Activated CD4-positive, CD25-positive, alpha-beta regulatory T cell treated with anti-CD3 and anti-CD28 coated beads, Interleukin-2, amount 50 U/mL, for 16 hours (primary cell): ENCODE measurements at places on chromosomes 11 and 22.

- DNase-seq = no peak
Measured at GRCh38 chr22:32968746-32969145, 89.4 kb downstream of the SYN3 start.

DNA sequence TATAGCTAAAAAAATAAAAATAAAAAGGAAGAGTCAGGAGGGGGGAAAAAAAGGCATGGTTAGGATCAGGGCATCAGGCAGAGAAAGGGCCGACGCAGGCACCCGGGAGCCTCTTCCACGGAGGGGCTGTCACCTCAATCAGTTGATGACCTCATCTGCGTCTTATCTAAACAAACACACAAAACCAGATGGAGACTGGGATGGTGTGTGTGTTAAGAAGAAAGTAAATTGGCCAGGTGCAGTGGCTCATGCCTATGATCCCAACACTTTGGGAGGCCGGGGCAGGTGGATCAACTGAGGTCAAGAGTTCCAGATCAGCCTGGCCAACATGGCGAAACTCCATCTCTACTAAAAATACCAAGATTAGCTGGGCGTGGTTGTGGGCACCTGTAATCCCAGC, 63.6 kb downstream of the DHCR7 start:
- DNase-seq = no peak

DNA sequence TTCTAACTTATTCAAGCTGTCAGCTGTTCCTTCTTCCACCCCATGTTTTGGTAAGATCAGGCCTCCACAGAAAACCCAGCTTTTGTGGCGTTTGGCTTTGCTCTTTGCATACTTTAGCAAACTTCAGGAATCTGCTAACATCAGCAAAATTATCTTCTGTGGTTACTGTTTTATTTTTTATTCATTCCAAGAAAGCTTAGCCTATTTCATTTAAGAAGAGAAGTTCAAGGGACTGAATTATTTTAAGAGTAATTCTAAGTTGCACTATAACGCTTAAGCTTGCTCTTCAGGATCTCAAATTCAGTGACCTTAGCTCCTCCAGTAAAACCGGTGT, 1.1 kb downstream of the JHY start:
- no peak for DNase-seq

- DNase-seq = no peak
Measured at GRCh38 chr11:117441146-117441975, 113.7 kb downstream of the CEP164 start.

GRCh38 chr11:111466615-111467014, 45.6 kb downstream of the BTG4 start:
- DNase-seq = no peak

- DNase-seq = no peak
Measured at GRCh38 chr11:34432822-34433221, 5.9 kb upstream of the CAT start.

GRCh38 chr11:128929468-128929867, 13.2 kb downstream of the TP53AIP1 start:
- no peak for DNase-seq

- no peak for DNase-seq
Measured at GRCh38 chr22:26287382-26288225, 118.3 kb downstream of the SEZ6L start.

DNA sequence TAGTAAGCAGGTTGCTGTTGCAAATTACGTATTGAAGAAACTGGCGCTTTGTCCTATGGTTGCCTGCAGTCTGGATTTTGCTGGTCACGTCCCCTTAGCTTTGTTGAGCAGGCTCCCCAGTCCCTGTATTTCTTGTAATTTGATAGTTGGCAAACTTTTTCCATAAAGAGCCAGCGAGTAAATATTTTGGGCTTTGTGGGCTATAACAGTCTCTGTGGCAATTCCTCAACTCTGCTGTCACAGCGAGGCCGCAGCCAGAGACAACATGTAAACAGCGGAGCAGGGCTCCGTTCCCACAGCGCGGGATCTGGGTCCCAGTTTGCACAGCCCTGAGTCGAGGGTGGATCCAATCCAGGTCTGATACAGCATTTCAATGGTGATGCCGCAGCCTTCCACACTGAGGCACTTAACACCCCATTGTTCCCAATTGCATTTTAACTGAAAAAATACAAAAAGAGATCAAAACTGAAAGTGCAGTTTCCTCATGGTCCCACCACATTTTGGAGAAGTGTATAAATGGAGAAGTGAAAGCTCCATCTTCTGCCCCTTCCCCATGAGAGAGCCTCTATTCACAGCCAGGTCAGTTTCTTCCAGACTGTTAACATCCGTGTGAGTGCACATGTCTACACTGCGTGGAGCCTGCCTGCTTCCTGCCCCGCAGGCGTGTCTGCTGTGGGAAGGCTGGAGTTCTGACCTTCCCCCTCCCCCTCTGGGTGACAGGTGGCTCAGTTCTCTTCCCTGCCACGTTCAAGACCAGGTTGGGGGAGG, 89.1 kb downstream of the RPS6KA4 start:
- DNase-seq = no peak

- no peak for DNase-seq
Measured at GRCh38 chr11:6681505-6681904, 1.6 kb downstream of the MRPL17 start.

- DNase-seq = no peak
Measured at GRCh38 chr11:11973361-11973800, 35.0 kb downstream of the DKK3 start.

GRCh38 chr22:21014726-21015465, at the start of gene P2RX6:
P2RX6 (plus strand) TSS chr22:21015165; CDS start chr22:21015175, 10 bp downstream.
- DNase-seq = no peak

DNA sequence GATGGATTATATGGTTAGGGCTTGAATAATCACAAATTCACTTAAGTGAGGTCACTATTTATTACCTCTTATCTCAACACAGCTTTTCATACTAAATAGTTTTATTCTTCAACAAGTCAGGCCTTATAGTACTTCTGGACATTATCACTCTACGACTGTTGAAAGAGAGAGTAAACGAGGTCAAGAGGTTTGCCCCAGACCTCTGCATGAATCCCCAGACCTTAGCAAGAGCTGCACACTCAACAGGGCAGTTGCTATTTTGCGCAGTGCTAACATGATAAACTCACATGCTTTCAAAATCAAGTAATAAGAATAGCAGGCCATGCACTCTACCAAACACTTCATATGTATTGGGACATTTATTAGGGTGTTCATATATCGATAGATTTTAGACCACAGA, 60.5 kb downstream of the DDI1 start:
- no peak for DNase-seq

- DNase-seq = no peak
Measured at GRCh38 chr11:64181506-64182411, 4.2 kb upstream of the STIP1 start.

DNA sequence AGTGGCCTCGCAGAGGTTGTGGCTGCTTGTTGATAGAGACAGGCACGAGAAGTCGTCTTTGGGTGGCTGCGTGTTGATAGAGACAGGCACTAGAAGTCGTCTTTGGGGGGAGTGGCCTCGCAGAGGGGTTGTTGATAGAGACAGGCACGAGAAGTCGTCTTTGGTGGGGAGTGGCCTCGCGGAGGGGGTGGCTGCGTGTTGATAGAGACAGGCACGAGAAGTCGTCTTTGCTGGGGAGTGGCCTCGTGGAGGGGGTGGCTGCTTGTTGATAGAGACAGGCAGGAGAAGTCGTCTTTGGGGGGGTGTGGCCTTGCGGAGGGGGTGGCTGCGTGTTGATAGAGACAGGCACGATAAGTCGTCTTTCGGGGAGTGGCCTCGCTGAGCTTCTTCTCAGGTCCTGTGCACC, 328.8 kb downstream of the TBC1D22A start:
- no peak for DNase-seq

- no peak for DNase-seq
Measured at GRCh38 chr11:27212248-27212780, 150.7 kb downstream of the CCDC34 start.

DNA sequence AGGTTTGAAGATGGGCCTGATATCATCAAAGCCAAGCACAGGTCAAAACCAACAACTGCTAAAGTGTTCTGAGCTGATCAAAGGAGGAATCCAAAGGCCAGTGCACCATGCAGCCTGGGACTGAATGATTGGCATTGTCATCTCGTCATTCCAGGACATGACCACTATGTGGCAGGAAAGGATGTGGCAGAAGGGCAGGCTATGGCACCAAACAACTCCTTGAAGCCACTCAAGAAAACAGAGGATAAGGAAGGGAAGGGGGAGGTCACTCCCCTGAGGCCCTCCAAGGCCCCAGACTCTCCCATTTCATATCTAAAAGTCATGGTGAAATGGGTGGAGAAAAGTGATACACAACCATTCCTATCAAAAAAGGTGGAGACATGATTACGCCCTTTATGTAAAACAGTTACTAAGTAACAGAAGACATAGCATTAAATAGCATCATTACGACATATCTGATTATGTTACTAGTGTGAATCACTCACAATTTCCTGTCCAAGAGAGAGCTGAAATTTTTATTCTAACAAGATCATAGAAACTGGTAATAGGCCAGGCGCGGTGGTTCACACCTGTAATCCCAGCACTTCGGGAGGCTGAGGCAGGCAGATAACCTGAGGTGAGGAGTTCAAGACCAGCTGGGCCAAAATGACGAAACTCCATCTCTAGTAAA, 49.3 kb downstream of the AHNAK start:
- no peak for DNase-seq

- no peak for DNase-seq
Measured at GRCh38 chr11:17702876-17703275, 16.5 kb upstream of the MYOD1 start.

DNA sequence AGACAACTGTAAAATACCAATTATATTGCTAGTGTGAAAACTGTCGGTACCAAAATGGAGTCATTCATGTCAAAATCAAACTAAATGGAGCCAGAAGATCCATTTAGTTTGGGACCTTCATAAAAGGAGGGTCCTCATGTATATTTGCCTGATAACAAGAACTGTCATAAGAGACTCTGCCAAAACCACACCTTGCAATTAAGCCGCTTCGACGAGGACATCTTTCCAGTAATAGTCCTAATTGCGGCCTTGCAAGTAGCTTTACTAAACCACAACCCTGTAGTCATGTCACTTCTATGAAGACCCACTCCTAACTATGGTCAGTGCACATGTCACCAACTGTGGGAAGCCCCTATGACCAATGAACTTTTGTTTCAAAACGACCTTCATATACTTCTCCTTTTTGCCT, 9.4 kb downstream of the UBQLN3 start:
- DNase-seq = no peak

GRCh38 chr22:27420817-27421361, 380.7 kb downstream of the MN1 start:
- DNase-seq = no peak

DNA sequence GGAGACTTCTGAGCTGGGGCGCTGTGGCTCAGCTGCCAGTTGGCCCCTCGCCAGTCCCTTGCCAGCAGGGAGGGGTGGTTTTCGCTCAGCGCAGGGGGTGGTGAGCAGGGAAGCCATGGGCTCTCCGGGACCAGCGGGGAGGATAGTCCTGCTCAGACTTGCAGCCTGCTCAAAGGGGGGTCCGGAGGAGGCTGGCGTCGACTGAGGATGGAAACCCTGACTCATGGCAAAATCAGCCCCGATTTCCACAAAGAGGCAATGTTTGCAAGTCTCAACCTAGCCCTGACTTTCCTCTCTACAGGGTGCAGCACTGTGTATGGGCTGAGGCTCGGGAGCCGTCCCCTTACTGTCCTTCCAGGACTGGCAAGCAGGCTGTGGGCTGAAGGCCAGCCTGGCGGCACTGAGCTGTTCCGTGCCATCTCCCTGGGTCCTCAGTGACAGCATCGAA, 35.1 kb downstream of the FBLN1 start:
- DNase-seq = no peak

DNA sequence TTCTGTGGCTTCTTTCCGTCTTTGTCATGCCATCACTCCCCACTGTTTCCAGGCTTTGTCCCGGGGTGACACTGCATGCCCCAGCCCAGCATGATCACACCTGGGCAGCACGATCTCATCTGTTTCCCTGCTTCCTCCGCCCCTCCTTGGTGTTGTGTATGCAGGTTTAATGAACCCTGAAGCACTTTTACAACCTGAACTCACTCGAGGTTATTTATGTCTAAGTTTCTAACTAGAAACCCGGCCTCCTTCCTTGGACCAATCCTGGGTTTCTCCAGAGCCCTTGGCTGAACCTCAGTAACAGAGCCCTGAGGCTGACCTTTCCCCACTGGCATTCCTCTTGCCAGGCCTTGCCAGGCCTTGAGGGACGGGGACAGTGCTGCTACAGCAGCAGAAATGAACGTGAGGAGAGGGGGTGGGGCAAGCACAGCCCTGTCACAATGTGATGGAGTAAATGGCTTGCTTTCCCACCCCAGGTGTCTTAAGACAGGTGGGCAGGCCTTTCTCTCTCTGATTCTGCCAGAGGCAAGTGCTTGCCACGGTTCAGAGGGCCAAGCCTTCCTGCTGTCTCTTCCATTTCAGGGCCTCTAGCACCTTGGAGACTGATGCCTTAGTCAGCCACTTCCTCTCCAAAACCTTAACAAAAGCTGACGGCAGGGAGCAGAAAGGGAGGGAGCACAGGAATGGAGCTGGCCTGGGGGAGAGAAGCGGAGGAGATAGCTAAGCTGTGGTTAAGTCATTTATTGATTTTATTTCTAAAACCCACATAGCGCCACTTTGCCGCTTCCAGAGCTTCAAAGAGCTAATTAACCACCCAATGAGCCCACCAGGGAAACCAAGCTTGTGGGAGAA, 3.1 kb upstream of the PYGM start:
- no peak for DNase-seq

DNA sequence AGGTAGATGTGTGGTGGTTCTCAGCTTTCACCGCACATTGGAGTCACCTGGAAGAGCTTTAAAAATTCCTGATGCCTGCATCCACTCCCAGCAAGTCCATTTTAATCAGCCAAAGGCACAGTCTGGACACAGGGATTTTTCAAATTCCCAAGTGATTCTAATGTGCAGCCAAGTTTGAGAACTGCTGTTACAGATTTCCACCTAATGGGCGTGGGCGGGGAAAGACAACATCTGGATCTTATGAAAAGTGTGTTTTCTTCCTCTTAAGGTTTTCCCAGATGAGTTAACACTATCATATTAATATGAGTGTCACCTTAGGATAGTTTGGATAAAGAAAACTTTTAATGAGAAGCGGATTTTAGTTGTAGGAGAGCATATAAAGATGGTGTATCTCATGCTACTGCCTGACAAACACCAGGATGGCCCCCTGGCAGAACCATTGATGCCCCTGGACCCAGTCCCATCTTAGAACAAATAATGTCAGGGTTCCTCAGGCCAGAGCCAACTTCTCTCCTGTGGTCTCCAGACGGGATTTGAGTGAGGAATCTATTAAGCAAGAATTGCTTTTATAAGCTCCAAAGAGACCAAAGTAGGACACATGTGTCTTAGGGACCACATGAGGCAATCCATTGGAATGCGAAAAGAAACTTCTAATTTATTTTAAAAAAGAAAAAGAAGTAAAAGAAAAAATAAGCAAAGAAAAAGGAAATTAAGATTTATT, 31.9 kb downstream of the POU2AF1 start:
- DNase-seq = no peak

DNA sequence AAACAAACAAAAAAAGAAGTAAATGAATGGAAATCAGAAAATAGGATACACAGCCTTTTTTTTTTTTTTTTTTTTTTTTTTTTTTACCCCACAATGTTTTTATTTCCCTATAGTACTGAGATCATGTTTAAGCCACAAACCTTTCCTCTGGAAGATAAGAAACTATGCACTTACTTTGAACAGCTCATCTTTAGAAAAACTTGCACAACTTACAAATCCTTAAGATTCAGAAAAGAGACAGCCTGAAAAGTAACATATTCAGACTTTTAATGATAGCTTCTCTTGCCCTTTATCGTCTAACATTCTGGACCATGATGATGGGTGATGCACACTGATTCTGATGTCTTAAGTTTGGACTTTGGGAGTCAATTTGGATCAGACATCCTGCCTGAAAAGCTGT, 80.3 kb downstream of the TNRC6B start:
- DNase-seq = no peak

GRCh38 chr11:1488575-1489180, 2.1 kb upstream of the MOB2 start:
- DNase-seq = no peak
